T-helper 1 cell (primary cell): ENCODE measurements at places on chromosomes 13 and 19.

DNA sequence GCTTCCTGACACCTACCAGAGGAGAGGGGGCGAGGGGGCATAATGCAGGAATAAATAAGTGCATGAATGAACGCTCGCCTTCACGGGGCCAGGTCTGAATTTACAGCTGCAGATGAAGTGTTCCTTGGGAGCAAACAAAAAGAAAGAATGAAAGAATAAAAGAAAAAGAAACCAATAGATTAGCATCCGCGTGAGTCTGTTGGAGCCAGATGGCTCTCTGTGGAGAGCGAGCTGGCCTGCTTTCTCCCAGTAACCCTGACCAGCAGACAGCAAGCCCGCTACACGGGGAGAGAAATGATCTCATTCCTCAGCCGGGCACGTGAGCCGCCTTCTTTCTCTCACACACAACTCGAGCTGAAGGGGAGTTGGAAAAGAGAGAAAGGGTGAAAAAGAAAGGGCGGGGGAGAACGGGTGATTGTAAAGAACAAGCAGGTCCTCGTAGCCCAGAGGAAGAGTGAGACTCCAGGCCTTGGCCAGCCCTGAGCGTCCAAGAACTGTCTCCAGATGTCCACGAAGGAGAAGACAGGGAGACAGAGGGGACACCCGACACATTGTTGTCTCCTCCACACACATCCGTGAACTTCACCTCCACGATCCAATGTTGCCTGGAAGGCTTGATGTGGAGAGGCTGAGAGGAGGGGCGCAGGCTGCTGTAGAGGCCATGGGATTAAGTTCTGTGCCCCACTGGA lies 81.4 kb downstream of the RNASEH2B start:
- DNase-seq = no peak

GRCh38 chr19:8108560-8109445 lies 40.6 kb downstream of the FBN3 start:
- DNase-seq = no peak

GRCh38 chr19:7534531-7535046 lies 928 bp upstream of the PNPLA6 start:
- DNase-seq = peak; percentile 26

DNA sequence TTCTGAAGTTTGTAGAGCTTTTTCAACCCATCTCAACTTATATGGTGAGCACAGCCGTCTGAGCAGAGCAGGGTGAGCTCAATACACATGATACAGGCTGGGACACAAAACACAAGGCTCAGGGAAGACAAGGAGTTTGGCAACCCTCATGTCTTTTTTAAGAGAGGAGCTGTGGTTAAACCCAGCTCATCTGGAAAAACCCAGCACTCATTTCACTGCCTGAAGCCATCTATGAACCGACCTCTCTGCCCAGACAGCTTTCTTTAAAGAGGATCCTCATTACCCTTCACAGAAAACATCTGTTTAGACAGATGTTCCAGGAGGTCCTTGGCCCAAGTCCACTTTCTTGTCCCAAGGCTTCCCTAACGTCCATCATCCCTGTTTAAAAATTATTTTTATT lies 170.0 kb upstream of the TSHZ3 start:
- DNase-seq = no peak

DNA sequence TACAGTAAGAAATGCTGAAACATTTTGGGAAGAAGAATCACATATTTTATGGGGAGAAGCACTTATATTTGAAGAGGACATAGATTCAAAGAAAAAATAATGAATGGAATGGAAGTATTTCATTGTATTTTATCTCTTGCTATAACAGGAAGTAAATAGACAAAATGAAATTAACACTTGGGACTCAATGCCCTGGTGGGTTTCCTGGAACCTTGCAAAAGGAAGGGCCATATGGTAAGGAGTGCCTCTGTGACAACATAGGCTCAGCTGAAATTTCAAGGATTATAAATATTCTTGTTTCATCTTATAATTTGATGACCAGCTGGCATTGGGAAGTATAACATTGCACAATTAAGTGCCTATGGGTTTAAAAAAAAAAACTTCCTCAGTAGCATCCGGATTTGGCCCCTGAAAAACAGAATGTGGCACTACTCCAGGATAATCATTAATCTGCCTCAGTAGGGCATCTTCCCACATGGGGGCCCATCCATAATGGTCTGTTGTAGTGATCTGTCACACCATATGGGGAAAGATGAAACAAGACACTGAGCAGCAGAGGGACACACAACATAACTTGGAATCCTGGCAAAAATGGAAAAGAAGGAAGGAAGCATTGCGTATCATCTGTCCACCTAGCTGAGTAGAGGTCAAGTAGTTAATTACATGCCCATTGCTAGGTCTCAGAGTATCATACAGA lies 321.6 kb downstream of the NDFIP2 start:
- no peak for DNase-seq

DNA sequence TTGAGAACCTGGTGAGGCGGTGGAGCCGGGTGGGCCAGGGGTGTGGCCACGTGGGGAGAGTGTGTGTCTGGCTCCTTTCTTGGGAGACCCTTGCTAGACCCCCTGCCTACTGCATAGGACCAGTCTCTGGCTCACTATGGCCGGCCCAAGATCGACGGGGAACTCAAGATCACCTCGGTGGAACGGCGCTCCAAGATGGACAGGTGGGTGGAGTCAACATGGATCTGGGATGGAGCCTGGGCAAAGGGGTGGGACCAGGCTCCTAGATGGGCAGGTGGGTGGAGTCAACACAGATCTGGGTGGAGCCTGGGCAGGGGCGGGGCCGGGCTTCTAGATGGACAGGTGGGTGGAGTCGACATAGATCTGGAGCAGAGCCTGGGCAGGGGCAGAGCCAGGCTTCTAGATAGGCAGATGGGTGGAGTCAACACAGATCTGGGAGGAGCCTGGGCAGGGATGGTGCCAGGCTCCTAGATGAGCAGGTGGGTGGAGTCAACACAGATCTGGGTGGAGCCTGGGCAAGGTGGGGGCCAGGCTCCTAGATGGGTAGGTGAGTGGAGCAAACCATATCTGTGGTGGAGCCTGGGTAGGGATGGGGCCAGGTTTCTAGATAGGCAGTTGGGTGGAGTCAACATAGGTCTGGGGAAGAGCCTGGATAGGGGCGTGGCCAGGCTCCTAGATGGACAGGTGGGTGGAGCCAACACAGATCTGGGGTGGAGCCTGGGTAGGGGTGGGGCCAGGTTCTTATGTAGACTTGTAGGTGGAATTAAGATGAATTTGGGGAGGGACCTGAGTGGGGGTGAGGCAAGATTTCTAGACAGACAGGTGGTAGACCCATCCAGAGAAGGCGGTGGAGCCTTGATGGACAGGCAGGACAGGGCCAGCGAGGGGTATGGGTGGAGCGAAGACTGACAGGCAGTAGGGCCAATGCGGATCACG lies 56.5 kb downstream of the VAV1 start:
- peak; percentile 23 for DNase-seq

- peak; percentile 95 for DNase-seq
Observed at GRCh38 chr19:18683109-18683957, at the start of gene CRTC1. Gene CRTC1, plus strand, starts transcription at chr19:18683680. Its CDS starts 23 bp downstream, at chr19:18683703.

DNA sequence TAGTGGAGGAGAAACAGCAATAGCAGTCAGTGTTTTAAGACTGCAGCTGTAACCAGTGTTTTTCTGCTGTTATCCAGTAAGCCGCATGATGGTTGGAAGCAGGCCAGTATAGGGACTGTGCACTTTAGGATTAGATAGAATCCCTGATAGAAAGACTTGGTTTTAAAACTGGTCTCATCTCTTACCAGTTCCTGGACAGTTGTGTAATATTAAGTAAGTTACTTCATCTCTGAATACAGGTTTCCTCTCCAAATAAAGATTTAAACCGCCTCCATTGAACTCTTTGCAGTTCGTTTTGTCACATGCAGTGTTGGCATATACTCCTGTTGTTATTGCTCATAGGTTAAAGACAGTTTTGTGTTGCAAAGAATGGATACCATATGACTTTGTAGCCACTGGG lies 25.6 kb downstream of the URI1 start:
- no peak for DNase-seq

GRCh38 chr13:32731576-32731975 lies 145.3 kb downstream of the PDS5B start:
- no peak for DNase-seq
